ENCODE measurements at places on chromosomes 2 and 18.

- no peak for DNase-seq
Observed at GRCh38 chr2:172458561-172459124, 31.3 kb downstream of the ITGA6 start.

GRCh38 chr18:70288171-70288850 is 534 bp upstream of the SOCS6 start:
- no peak for DNase-seq

DNA sequence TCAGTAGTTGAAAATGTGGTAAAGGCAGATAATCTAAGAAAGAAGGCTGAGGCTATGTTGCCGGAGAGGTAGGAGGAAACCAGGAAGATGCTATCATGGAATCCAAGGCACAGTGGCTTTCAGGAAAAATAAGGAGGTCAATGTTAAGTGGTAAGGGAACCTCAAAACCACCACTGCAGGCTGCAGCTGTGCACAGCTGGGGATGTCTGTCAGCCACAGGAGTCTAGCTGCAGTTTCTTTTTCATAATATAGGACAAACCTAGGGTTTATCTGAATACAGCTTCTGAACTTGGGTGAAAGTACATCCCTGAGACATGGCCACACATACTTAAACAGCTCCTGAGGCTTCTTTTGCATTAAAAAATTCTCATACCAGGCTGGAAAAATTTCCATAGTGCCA is 93.9 kb downstream of the SLC5A7 start:
- DNase-seq: no peak

DNA sequence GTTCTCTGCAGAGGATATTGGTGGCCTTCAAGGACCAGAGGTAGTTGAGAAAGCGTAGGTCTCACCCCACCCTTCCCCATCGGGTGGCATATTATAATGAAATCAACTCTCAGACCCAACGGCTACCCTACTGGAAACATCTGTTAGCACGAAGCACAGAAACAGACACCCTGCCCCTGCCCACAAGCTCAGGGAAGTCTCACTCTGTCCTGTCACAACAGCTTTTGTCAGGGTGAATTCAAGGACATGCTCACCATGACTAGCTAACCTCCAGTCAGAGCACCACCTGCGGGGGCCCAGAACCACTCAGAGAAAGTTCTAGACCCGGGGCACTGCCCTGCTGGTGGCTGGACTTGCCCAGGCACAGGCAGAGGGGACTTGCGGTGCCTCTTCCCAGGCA is 3.5 kb upstream of the B3GNT7 start:
- DNase-seq: no peak

DNA sequence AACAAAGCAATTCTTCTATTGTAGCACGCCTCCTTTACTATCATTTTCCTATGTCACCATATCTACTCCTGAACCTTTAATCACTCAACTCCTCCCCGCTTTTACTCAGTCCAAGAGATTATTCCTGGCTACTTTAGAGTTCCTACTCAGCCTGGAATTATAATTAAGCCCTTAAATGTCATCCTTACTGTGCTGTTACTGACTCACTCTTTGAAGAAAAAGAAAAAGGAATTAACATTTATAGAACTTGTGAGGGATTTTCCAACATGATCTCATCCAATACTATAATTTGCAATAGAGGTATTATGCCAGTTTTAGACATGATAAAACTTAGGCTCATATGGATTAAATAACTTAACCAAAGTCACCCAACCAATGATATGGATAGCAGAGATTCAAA is 61.7 kb downstream of the CCDC88A start:
- no peak for DNase-seq

DNA sequence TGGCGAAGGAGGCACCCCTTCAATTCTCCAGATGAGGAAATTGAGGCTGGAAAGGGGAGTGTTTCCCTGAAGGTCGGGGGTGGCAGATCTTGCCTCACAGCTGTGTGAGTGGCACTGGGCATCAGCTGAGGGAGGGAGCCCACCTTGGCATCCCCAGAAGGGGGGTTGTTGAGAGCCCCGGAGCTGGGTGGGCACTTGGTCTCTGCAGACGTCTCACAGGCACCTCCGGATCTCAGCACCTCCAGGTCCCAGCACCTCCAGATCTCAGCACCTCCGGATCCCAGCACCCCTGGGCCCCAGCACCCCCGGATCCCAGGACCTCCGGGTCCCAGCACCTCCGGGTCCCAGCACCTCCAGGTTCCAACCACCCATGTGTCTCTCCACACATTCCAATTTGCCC is 137.9 kb downstream of the NFATC1 start:
- DNase-seq: no peak

DNA sequence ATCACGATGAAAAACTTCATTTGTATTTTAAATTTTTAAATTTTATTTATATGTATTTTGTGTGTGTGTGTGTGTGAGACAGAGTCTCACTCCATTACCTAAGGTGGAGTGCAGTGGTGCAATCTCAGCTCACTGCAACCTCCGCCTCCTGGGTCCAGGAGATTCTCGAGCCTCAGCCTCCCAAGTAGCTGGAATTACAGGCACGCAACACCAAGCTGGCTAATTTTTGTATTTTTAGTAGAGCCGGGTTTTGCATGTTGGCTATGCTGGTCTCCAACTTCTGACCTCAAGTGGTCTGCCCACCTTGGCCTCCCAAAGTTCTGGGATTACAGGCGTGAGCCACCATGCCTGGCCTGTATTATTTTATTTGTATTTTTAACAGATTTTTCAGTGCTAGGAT is 45.8 kb upstream of the WIPF1 start:
- no peak for DNase-seq

GRCh38 chr2:227411320-227411989 is 23.7 kb upstream of the SCYGR1 start:
- no peak for DNase-seq

DNA sequence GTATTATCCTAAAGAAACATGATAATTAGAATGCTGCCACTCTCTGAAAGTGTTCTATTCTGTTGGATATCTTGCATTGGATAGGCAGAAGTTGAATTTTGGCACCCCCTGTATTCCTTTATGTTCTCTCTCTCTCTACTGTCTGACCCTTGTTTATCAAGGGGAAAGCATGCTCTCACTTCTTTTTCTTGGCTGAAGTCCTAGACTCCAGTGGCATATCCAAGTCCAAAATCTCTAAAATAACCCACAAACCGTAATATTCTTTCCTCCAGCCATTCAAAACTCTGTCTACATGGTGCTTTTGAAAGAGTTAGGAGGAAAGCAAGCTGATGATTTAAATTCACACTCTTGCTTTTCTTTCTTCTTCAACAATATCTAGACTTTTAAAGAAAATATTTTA is 669.7 kb downstream of the TDRD15 start:
- DNase-seq: no peak

DNA sequence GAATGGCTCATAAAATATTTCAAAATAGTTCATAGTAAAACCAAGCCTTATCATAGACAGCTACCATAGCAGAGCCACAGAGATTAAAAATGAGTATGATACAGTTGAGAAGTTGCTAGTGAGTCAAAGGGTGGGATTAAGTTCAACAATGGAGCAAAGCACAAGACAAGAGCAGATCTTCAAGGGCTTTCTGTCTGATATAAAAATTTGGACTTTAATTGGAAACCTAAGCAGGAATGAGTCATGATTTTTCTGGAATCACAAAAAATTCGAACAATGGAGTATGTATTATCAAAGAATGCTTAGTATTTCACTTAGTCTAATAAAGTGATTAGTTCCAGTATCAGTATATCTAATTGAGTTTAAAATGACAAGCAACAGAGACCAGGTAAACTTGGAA is 487.3 kb upstream of the NETO1 start:
- DNase-seq: no peak

- DNase-seq: no peak
Observed at GRCh38 chr2:189082376-189082975, 97.1 kb downstream of the COL5A2 start.

- no peak for DNase-seq
Observed at GRCh38 chr2:81495556-81495955, 1191.0 kb upstream of the LRRTM1 start.

GRCh38 chr2:45275242-45275805 is 266.1 kb upstream of the SIX2 start:
- peak; percentile 68 for DNase-seq

DNA sequence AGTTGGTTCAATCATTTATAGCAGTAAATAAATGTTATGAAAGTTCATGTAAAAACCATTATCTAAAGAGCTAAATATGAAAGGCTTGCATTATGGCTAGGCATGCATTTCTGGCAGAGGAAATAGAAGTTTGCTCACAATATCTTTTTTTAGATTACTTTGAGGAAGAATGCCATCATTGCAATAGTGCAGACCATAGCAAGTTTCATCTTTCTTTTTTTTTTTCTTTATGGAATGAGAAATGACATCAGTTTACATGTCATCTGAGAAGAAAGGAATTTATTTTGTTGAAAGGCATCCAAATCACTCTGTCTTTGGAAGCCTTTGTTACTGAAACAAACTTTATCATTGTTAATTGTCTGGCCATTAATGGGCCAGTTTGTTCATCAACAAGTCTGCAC is 74.5 kb upstream of the NCKAP5 start:
- no peak for DNase-seq

GRCh38 chr2:139366681-139367080 is 586.5 kb upstream of the NXPH2 start:
- no peak for DNase-seq

DNA sequence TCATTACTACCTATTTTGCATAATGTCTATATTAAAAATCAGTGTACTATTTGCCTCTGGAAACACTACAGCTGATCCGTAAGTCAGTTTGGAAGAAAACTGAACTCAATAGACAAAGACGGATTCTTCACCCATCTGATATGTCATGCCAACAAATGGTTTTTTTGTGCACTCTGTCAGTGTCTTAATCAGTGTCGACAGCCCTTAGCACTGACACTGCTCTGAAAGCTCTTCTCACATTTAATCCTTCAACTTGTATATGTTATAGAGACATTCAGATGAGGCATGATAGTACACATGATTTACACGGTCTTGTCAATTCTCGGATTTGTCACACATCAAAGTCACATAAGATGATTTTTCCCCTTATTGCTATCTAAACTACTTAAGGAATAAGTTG is 347.5 kb upstream of the GALNT5 start:
- no peak for DNase-seq

GRCh38 chr18:51941999-51942398 is 398.0 kb upstream of the DCC start:
- no peak for DNase-seq

- DNase-seq: no peak
Observed at GRCh38 chr2:199015072-199015471, 442.7 kb downstream of the SATB2 start.

DNA sequence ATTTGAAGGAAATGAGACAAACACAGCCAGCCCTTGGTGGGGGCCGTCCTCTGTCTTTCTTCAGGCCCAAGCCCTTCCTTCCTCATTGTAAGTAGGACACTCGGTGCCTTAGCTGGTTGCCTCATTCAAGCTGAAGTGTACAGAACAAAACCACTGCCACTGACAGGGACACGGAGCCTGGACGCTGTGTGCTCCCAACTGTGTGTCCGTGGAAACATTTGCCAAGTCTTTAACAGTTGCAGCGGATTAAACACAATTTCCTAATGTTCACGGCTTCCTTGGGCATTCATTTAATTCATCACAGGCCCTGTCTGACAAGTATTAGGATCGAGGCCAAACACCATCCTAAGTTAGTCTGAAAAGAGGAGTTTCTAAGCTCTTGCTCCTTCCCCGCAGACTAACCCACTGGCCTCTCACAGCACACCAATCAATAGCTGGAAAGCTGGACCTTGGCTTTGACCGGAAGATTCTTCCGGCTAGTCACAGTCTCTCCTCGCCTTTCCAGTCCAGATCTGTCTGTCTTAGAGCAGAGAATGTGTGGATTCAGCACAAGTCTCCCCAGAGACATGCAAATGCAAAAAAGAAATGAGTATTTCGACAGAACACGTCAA is 68.7 kb upstream of the ACSL3 start:
- DNase-seq: no peak

GRCh38 chr18:26255695-26256622 is 29.7 kb downstream of the TAF4B start:
- no peak for DNase-seq

- peak; percentile 25 for DNase-seq
Observed at GRCh38 chr2:160747501-160748170, 254.0 kb upstream of the RBMS1 start.

DNA sequence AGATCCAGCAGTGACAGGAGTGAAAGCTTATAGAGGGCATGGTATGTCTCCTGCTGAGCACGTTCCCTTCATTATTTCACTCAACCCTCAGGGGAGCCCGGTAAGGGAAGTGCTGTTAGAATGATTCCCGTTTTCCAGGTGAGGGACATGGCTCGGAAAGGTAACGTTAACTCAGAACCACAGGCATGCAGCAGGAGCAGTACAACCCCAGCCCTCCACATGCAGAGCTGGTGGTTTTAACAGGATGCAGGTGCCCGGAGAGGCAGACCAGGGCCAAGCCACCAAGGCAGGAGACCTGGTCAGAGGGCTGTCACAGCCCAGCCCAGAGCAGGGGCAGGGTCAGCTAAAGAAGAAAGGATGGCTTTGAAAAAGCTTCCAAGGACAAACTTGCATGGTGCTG is 268.5 kb downstream of the SH3BP4 start:
- DNase-seq: no peak

- no peak for DNase-seq
Observed at GRCh38 chr2:47945046-47945781, 38.9 kb upstream of the FBXO11 start.

DNA sequence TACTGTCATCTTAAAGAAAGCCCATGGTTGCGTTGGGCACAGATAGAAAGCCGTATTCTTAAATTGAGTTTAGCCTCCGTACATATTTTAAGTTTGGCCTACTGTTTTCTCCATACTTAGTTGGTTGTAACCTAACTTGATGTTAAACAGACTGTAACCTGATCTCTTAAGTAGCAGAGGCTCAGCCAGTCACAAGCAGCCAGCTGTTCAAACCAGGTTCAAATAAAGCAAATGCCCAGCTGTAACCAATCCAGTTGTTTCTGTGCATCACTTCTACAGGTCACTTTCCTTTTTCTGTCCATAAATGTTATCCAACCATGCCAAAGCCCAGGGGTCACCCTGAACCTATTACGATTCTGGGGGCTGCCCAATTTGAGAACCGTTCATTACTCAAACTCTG is 10.0 kb upstream of the THADA start:
- DNase-seq: no peak

- no peak for DNase-seq
Observed at GRCh38 chr18:13983506-13983905, 68.2 kb upstream of the MC2R start.

- DNase-seq: no peak
Observed at GRCh38 chr2:236777408-236777807, 207.8 kb downstream of the ACKR3 start.

DNA sequence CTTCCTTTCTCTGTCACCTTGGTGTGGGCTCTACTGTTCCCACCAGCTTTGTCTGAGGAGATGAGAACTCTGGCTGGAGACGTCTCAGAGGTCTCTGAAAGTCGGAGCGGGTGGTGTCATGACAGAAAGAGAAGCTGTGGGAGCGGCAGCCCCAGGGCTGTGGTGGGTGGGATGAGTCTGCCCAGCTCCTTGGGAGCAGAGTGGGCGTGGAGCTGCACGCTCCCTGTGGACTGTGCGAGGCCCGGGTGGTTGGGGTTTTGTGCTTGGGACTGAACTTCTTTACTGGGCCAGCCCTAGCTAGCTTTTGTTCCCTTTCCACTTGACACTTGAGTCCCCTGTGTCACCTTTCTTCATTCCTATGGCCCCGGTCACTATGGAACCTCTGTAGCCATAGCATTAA is 10.4 kb downstream of the TOGARAM2 start:
- no peak for DNase-seq
